Gastroesophageal sphincter (tissue), 4 donors: ENCODE measurements at places on chromosomes 7 and 10.

DNA sequence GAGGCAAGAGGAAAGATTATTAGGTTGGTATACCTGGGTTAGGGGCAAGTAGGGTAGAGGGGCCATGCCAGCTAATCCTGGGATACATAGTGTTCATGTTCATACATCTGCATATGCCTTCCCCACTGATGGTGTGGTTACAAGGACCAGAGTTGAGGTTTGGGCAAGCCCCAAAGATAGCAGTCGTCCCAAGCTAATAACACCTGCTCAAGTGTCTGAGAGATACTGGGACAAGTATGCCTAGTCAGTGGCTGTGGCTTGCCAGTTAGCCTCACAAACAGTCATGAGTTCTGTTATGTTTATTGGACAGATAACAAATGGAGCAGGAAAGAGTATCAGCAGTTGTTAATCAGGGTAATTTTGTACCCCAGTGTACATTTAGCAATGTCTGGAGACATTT, 139.6 kb downstream of the ADAM22 start:
- no peak for ATAC-seq

DNA sequence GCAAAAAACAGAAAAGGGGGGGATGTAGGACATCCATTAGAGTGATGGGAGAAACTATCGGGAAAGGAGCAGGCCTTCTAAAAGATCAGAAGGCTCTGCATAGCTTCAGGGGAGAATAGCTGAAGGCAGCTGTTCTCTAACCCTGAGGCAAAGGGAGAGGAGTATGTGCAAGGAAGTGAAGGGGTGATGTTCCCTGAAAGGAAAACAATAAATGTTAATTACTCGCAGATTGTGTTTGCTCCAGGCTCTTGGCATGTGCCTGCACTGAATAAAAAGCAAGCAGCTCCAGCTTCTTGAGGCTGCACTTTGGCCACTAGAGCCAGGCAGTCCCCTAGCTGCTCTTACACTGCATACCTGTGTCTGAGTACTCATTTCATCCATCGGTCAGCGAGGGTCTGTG, 14.4 kb upstream of the STARD3NL start:
- no peak for ATAC-seq

- peak; percentile 66 for ATAC-seq
Measured at GRCh38 chr10:122113161-122113944, 124.4 kb downstream of the TACC2 start.

DNA sequence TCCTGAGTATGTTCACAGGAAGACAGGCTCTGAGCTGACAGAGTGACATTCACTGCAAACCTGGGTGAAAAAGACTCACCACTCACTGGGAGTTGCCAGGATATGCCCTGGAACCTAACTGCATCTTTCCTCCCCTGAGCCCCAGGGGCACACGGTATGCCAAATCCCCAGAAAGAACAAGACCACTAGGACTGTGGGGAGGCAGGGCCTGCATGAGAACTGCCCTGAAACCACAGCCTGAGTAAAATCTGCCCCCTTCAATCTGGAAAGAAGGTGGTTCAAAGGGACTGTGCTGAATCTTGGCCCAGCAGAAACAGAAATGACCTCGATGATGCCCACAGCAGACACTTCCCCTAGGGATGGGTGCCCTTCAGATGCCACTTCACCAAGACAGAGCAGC, 6.5 kb downstream of the FAM53B start:
- ATAC-seq = no peak

- ATAC-seq = peak; percentile 74
Measured at GRCh38 chr10:14536241-14537213, 205.8 kb upstream of the FRMD4A start.

DNA sequence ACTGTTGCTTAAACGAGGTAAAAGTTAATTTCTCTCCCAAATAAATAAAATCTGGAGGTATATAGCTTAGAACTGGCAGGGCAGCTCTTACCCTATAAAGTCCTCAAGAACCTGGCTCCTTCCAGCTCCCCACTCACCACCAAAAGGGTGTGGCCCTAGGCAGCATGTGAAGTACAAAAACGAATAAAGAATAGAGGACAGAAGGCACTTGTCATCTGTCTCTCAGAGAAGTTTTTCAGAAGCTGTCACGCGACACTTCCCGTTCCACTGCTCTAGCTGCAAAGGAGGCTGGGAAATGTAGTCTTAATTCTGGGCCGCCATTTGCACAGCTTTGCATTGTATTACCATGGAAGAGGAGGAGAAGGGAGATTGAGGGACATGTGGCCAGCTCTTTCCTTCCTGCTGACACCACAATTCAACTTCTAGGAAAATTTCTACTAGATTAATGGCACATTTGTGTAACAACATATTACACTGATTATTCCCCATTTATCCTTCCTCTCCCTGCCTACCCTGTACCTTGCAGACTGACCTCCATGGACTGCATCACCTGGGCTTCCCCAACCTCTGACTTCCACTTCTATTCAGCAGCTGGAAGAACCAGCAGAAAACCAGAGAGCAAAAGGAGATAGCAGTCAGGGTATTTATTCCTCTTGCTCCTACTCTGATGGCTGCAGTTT, 62.2 kb downstream of the CCDC71L start:
- ATAC-seq = peak; percentile 79

GRCh38 chr7:138684340-138684739, 16.8 kb downstream of the SVOPL start:
- no peak for ATAC-seq

DNA sequence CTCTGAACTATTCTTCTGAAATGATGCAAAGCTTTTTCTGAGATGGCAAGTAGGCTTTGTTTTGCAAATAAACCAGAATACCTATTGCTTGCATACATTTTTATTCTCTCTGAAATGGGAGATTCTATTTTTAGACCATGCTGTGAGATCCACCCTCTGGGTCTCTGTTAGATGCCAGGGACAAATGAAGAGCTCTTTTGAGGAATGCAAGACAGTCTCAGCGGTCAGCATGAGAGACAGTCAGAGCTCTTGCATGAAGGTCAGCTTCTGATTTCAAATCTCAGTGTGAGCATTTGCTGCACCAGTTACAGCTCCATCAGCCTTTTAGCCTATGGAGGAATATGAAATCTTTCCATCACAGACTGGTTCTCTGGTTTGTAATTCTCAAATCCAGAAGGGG, 429.9 kb upstream of the KLF6 start:
- ATAC-seq = no peak

GRCh38 chr10:103820101-103821062, 35.0 kb downstream of the SH3PXD2A start:
- ATAC-seq = peak; percentile 78

DNA sequence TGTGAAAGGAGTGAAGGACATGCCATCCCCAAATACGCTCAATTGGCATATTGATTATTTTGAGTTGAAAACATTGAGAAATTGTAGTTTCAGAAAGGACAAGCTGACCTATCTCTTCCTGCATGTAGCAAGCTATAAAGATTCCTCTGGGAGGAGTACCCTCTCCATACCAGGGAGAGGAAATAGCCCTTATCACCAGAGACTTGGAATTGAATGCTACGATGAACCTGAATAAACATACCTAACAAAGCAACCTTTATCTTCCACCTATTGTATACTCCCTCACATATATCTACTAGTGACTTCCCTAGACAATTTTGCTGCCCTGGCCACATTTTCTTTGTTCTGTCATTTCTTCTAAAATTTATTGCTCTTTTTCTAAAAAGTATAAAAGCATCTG, 150.2 kb upstream of the EEPD1 start:
- ATAC-seq = no peak

DNA sequence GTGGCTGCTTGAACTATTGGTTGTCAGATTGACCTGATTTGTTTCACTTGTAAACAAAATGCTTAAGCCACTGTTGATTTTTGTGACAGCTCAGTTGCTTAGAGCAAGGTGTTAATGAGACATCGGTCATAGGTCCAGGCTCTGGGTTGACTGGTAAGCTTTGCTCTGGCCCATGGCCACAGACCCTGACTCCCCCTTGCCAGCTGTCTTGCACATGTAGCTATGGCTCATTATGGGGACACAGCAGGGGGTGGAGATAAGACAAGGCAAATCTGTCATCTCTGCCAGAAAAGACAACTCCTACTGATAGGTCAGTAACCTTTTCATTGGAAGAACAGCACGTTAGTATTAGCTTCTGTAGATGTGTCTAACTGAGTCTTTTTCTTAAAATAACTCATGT, 95.3 kb downstream of the KAT6B start:
- ATAC-seq = no peak

GRCh38 chr7:36937754-36938563, 213.7 kb upstream of the AOAH start:
- no peak for ATAC-seq

DNA sequence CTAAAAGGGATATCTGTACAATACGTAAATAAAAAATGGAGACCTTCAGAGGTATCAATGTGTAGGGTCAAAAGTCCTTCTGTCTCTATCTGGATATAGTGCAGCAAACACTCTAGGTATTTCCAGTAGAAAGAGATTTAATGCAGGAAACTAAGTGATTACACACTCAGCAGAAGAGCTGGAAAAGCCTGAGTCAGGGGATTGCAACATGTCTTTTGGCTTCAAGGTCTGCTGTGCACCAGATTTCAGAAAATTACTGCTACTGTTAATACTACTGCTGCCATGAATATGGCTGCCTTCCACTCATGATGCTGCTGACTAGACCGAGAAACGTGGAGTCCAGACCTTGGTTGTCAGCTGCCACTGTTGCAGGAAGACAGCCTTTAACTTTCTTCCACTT, 94.9 kb upstream of the DLX6 start:
- ATAC-seq = no peak
